ENCODE measurements at places on chromosomes 7 and 10. TPM values are rescaled to one million over a fixed set of nuclear protein-coding genes. Genes with fewer than 3 reads are reported as not detected.

GRCh38 chr10:118585794-118586193 is 9.7 kb downstream of the PRLHR start:
- no peak for DNase-seq

DNA sequence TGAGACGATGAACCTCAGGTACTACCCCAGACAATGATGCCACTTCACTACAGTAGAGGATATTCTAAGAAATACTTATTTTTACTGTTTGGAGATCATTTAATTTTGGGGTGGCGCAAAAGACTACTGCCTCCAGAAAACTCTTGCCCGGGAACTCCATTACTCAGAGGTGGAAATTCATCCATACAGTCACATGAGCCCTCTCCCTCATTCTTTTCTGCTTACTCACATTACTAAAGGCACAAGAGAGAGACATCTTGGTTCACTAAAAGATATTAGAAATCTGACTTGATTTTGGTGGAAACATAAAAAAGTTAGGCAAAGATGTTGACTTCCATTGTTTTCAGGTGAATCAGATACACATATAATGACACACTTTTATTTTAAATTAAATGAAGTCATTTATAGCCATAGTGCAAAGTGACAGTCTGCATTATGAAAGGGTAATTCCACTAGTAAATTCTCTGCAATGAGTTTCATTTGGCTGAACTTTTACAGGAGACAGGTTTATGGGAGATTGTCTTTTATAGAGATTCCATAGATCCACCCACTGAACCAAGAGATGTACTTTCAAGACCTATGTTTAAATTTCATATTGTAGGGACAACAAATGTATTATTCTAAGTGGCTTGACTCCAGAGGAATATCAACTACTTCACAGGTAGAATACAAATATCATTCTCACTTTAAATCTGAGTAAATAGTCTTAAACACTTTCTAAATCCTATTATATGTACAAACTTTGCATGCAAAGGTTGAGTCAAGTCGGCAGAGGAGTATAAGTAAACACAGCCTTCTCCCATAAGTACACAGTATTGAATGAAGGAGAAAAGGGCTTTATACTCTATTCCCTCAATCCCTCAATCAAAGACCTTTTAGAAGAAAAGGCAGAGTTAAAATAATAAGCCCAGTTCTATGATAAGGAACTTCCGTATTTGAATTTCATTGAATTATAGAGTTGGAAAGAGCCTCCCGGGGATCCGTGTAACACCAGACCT is 18.8 kb downstream of the NEBL start:
- DNase-seq, result no peak

DNA sequence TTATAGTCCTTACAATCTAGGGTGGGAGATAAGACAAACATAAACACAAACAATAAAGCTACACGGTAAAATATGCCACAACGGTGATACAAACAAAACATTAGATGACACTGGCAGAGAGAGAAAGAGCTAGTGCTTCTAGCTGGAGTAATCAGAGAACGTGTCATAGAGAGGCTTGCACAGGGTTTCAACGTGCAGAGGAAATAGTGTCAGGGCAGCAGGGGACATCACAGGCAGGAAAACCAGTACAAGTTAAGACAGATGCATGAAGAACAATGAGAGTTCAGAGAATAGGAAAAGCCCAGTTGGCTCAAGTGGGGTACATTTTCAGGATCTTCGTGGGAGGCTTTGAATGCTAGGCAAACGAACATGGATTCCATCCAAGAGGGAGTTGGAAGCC is 91.4 kb downstream of the ZNF438 start:
- no peak for DNase-seq

DNA sequence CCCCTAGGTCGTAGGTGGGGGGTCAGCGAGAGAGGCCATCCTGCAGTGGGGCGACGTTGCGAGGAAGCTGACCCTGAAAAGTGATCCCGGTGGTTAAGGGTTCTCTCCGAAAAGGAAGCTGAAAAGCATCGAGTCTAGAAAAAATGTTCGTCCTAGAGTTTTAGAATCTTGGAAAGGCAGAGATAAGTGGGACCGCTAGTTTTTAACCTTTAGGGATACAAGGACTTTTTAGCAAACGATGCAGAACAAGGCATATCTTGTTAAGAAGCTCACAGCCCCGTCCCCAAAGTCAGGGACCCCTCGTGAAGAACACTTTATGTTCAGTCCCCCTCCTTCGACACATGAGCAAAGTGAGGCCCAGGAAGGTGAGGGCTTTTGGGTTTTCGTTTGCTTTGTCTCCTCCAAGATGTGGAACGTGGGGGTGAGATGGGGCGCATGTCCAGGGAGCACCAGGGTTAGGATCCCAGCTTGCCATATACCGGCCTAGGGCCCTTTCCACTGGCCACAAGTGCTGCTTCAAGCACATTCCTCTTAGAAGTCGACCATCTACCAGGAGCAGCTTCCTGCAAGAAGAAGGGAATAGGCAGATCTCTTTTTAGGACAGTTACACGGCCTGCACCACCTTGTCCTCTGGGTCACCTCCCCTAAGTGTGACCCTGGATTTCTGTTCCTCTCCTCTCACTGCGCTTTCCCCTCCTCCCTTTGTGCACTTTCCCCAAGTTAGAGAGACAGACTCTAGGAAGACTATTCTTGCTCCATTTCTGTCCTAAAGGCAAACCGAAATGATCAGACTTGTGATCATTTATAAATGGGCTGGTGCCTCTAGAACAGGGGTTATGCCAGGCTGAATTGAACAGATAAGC is 969 bp downstream of the SLC35G1 start:
- DNase-seq, result no peak

DNA sequence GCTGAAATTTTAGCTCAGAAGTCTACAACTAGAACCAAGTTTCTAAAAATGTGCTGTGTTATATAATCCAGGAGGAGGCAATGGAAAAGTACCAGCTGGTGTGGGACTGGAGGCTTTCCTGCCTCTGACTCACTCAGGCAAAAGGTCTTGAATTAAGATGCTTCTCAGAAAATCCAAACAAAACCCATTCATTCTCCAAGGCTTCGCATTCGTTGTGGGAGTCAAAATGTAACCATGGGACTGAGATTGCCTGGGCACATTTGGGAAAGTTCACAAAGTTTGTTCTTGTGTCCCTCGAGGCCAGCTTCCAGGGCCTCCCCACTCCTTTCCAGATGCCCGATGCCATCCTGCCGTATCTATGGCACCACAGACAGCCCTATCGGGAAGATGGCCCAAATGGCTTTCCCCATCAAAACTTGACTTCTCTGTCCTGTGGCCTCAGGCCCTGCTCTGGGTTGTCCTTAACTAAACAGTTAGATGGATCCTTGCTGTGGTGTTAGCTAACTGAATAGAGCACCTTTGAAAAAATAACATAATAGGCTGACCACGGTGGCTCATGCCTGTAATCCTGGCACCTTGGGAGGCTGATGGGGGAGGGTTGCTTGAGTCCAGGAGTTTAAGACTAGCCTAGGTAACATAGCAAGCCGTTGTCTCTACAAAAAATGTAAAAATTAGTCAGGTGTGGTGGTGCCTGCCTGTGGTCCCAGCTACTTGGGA is 180.5 kb downstream of the PFKFB3 start:
- DNase-seq, result no peak

- no peak for DNase-seq
Measured at GRCh38 chr10:24652381-24652957, 71.2 kb downstream of the ARHGAP21 start.

DNA sequence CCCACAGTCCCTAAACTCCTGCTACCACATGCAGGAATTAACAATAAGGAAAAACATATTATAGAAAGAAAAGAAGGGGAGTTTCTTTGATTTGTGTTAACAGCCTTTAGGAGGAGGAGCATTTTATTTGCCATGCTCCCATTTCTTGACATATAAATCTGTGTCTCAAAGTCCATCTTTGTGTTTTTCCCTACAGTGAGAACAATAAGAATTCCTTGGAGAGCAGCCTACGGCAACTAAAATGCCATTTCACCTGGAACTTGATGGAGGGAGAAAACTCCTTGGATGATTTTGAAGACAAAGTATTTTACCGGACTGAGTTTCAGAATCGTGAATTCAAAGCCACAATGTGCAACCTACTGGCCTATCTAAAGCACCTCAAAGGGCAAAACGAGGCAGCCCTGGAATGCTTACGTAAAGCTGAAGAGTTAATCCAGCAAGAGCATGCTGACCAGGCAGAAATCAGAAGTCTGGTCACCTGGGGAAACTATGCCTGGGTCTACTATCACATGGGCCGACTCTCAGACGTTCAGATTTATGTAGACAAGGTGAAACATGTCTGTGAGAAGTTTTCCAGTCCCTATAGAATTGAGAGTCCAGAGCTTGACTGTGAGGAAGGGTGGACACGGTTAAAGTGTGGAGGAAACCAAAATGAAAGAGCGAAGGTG is 4.1 kb downstream of the IFIT2 start:
- DNase-seq, result no peak

GRCh38 chr10:63466144-63466935 is 563 bp upstream of the JMJD1C start:
- DNase-seq, result peak; percentile 35

The ATP6V0A4 gene
- total RNA-seq, result not detected

The OSBPL3 gene
- 7.4 TPM for total RNA-seq

The CARD11 gene
- 1.3 TPM for total RNA-seq

The GPR26 gene
- not detected for total RNA-seq
